ENCODE measurements at places on chromosomes 1 and 21.

DNA sequence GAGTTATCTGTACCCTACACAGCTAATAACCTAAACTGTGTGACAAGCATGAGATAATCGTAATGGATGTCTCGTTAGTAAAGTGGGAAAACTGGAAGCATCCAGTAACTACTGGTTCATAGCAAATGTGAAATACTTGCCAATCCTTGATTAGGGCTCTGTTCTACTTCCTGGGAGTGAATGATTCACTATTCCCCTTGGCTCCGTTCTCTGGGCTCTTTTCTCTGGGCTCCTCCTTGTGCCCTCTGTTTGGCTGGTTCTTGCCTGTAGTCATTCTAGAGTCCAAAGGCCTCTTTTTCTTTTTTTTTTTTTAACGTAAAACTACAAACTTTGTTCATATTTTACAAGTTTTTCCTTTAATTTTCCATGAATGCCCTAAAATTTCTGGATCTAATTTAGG lies 465.8 kb upstream of the PLXNA2 start:
- DNase-seq, result no peak

- no peak for DNase-seq
Measured at GRCh38 chr1:42817440-42817767, 207 bp upstream of the SVBP start.

- DNase-seq, result no peak
Measured at GRCh38 chr1:5254975-5255374, 600.6 kb downstream of the AJAP1 start.

GRCh38 chr1:83702356-83702755 lies 296.6 kb downstream of the TTLL7 start:
- DNase-seq, result no peak

- no peak for DNase-seq
Measured at GRCh38 chr1:181101581-181102226, 13.2 kb downstream of the IER5 start.

DNA sequence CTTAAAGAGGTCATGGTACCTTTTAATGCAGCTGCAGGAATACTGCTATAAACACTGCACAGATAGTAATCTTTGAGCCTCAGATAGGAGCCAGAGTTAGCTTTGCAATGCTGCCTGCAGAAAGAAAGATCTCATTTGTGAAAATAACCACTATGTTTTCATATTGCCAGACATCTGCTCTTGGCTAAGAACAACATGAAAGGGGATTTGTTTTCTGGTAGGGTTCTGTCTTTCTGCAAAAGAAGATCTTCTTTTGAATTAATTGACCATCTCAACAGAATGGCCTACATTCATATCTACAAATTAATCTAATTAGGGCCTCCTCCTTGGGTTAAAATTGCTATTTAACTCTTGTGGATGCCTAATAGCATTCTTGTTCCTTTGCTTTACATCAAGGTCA lies 177.6 kb upstream of the DPYD start:
- DNase-seq, result no peak

DNA sequence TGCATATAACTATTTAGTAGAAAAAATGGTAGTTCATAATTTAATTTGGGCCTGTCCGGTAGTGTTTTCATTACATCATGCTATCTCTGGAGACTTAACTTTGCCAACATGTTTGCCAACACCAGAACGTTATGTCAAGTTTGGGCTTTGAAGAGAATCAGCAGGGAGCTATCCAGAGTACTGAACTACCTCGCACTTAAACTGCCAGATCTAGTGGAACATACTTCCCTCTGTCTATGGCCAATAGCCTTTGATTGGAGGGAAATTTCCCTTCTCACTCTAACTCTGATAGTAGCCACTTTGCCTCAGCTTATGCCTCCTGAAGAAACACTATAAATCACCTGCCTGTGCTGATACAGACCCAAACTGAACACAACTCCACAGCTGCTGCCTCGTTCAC lies 10.0 kb downstream of the LRRC53 start:
- no peak for DNase-seq

GRCh38 chr1:116538544-116538943 lies 32.3 kb downstream of the CD58 start:
- DNase-seq, result peak; percentile 34

- DNase-seq, result no peak
Measured at GRCh38 chr1:224939844-224940425, 10.5 kb downstream of the DNAH14 start.

DNA sequence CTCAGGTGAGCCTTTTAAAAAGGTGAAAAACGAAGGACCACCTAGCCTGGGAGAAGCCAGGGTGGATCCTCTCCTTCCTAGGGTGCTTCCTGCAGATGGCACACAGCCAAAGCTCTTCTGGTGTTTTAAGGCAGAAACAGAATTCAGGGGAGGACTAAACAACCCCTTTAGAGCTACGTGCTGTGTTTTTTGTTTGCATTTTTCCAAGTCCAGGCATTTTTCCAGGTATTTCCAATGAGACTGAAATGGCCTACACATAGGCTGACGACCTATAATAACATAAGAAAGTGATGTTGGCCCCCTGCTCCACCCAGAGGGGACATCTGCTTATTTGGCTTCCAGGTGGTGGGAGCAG lies 83.8 kb downstream of the CAPZB start:
- DNase-seq, result no peak

DNA sequence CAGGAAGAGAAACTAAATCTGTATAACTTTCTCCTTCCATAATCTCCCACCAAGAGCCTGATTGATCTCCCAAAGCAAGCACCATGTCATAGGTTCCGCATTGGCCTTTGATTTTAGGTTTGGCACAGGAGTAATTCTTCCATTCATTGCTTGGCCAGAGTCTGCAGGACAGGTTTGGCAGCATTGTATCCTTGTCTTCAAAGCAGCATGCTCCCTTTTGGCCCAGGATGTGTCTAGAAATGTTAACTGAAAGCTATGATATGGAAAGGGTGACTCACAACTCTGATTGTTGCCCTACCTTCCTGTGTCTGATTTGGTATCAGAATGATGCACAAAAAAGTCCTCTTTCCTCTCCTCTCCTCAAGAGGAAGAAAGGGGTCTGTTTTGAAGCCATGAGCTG lies 824.3 kb upstream of the PRMT6 start:
- no peak for DNase-seq

DNA sequence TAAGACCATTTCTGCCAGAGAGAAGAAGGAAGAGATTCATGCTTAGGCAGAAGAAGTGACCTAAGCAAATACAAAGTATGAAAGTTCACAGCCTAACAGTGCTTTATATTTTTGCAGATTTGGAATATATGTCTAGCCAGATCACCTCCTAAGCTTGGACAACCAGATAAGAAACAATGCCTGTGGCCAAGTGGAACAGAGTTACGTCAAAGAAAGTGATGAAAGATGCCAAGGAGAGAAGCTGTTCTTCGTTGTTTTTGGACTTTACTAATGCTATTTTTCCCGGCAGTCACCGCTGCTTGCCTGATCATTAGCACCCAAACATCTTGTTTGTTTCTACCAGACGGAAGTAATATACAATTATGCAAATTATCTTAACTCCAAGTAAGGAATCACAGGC lies 489.2 kb upstream of the C1orf87 start:
- no peak for DNase-seq

GRCh38 chr1:205344066-205344928 lies 12.4 kb downstream of the KLHDC8A start:
- DNase-seq, result peak; percentile 86

DNA sequence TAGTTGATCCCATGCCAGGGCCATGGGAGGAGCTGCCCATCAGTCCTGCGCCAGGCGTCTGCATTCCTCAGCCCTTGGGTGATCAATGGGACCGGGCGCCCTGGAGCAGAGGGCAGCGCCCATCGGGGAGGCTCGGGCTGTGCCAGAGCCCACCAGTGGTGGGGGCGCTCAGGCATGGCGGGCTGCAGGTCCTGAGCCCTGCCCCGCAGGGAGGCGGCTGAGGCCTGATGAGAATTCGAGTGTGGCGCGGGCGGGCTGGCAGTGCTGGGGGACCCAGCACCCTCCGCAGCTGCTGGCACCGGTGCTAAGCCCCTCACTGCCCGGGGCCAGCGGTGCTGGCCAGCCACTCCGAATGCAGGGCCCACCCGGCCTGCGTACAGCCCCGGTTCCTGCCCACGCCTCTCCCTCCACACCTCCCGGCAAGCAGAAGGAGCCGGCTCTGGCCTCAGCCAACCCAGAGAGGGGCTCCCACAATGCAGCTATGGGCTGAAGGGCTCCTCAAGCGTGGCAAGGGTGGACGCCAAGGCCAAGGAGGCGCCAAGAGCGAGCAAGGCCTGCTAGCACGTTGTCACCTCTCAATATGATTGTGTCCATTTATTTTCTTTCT lies 238.1 kb upstream of the OLFM3 start:
- no peak for DNase-seq

DNA sequence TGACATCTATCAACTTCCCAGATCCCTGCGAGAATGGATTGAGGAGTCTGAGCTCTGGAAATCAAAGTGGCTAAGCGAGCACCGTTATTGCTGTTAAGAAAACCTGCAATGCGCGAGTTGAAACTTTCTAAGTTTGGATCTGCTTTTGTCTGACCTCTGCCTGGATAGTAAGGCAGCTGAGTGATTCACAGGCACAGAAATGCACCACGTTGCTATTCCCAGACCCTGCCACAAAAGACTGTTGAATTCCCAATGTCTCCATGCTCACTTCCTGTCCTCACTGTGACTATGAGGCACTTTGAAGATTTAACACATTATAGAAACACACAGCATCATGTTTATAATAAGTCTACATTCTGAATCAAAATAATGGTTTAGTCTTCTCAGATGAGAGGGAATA lies 27.1 kb upstream of the CNIH3 start:
- no peak for DNase-seq

DNA sequence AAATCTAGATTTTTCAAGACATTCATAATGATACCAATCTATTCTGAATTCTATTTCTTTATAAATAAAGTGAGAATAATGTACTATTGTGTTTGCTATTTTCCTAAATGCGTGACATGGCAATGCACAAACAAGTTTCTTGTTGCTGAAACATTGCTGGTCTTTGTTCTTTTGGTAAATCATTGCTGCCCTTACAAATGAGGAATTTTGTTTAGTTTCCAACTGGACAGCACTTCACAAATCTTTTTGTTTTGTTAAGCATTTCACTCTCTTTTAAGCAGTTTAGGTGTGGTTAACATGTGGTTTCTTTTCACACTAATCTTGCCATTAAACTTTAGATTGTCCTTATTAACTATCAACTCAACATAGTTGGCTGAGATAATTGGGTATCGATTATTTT lies 94.6 kb downstream of the LRRC7 start:
- DNase-seq, result no peak

GRCh38 chr1:32372149-32372756 lies 9.9 kb downstream of the TSSK3 start:
- DNase-seq, result no peak

DNA sequence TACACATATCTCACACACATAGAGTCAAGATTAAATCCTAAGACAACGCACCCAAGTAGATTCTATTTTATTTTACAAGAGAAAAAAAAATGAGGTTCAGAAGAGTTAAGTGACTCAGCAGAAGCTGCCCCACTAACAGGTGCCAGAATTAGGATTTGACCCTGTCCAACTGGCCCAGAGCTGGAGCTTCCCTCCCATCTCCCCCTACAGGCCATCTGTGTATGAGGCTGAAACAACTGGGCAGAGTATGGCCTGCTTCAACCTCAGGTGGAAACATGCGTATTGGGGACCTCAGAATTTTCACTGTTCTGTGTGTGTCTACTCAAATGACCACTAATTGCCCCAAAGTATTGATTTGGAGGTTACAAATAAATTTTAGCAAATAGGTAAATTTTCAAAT lies 29.9 kb downstream of the PSMG1 start:
- DNase-seq, result no peak
